ENCODE measurements at places on chromosomes 2 and 18. TPM values are rescaled to one million over a fixed set of nuclear protein-coding genes. Genes with fewer than 3 reads are reported as not detected.

DNA sequence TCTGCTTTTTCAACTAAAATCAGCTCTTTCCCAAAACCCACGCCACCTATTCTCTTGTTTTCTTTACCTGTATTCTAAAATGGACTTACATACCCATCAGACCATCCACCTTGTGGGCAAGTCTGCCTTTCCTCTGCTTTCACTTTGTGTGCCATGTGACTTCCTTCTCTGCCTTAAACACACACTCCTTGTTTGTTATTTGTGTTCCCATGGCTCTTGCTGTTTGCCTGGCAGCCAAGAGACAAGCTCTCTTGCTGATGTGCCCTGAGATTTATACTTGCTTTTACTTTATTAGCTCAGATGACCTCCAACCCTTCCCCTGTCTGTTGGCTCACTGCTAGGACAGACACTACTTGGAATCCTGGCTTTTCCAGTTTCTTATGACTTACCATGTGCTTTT is 309.7 kb upstream of the LRRTM4 start:
- DNase-seq = no peak

DNA sequence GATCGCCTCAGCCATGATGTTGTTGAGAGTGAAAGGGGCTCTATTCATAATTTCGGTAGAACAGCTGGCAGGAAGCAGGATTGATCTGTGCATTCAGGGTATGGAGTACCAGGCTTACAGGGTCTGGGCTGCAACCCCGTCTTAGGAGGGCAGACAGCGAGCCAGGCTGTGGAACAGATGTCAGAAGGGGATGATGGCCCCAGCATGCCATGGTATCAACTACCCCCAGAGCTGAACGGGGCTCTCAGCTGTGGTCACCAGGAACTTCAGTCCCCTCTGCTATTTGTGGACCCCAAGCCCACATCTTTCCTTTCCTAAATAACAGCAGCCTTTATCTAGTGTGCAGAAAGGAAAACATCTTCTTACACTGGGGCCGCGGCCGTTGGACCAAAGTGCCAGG is 422.2 kb upstream of the SALL3 start:
- no peak for DNase-seq

GRCh38 chr18:56197241-56197859 is 441.0 kb downstream of the TXNL1 start:
- DNase-seq = no peak

DNA sequence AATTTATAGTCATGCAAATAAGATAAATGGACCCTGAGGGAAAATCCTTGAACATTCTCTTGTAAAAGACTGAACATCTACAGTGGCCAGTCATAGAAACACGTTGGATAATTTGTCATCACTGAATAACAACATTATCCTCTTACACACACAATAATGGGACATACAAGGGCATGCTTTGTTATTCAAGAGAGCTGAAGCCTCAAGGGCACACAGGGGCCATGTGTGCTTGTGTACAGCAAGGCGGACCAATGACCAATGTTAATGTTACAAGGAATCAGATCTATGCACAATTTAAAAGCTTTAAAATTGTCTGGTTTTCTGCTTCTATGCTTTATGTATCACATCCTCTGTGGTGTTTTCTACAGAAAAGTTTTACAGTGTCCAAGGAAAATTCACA is 23.7 kb downstream of the COL6A3 start:
- DNase-seq = no peak

- peak; percentile 70 for DNase-seq
Observed at GRCh38 chr2:9205963-9206948, at the start of gene ASAP2. TSS of gene ASAP2 (plus strand) at chr2:9206812. CDS start at chr2:9207105, 293 bp downstream.

The STEAP3 gene
- total RNA-seq = 0.17 TPM

The LBX2 gene
- total RNA-seq = 1.2 TPM

The SUMO1 gene
- 100 TPM for total RNA-seq

The ABCG5 gene
- total RNA-seq = not detected

The MCM6 gene
- total RNA-seq = 237 TPM

The APOB gene
- total RNA-seq = not detected

Data from activated T-cell treated with anti-CD3 and anti-CD28 coated beads, Interleukin-2, amount 50 U/mL, for 72 hours (primary cell).